ENCODE measurements at places on chromosomes 6 and 20.

GRCh38 chr6:133959667-133960368 lies 6.8 kb downstream of the TBPL1 start:
- DNase-seq, result no peak

DNA sequence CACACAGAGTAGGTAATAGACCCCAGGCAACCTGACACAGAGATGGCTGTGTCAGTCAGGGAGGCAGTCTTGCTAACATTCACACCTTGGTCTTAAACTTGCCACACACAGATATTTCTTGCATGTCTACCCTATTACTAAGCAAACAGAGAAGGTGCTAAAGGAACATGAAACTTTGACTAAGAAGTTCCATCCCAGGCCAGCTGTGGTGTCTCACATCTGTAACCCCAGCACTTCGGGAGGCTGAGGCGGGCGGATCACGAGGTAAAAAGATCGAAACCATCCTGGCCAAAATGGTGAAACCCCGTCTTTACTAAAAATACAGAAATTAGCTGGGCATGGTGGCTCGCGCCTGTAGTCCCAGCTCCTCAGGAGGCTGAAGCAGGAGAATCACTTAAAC lies 222.4 kb upstream of the JARID2 start:
- peak; percentile 16 for DNase-seq

DNA sequence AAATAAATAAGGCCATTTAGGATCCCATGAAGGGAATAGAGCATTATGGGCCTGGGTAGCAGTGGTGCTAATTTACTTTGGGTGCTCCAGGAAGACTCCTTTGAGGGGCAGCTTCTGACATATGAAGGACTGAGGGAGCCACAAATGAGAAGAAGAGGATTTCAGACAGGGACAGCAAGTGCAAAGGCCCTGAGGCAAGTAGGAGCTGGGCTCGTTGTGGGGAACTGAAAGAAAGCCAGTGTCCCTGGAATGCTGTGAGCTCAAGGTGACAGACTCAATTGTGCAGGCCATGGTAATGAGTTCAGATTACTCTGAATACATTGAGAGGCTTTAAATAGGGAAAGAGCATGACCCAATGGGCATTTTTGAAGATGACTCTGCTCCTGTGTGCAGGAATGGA lies 307.6 kb downstream of the TSHZ2 start:
- DNase-seq, result no peak

DNA sequence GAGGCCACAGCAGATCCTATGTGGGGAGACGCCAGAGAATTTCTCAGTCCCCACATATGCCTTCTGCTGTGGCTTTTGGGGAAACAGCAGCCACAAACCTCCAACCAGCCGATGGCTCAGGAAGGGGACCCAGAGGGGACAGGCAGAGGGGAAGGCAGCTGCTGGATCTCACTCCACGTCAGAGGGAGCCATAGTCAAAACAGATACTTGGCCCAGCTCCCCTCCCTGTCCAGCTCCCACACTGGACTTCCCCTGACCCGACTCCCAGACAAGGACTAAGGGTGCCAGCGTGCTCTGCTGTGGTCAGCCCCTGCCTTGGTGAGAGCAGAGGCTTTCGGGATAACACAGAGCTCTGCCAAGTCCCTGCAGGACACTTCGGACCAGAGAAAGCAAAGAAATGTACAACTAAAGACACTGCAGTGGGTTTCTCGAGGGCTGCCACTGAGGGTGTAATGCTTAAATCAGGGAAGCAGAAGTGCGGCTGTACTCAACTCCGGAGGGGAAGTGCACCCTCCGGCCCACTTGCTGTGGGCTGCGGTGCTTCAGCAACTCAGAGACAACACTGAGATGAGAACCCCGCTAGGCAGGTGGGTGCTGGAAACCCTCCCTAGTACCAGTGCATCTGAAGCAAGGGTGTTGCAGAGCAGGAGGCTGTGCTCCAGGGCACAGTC lies 47.2 kb downstream of the RRBP1 start:
- DNase-seq, result no peak

- DNase-seq, result no peak
Observed at GRCh38 chr6:36492621-36493020, 49.8 kb downstream of the KCTD20 start.

DNA sequence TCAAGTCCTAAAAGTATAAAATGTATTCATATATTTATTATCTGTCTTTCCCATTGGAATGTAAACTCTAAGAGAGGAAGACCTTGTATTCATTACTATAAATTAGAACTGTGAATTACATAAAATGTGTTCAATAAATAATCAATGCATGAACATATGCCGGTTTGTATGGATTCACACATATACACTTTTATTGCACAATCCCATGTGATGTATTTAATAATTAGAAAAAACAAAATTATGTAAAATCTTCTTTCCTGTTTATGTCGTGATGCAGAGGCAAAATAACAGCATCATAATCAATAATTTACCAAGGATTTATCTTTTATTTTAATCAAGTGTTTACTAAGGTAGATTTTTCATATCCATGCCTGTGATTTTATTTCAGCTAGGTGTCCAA lies 240.5 kb downstream of the KHDRBS2 start:
- no peak for DNase-seq

GRCh38 chr6:127585123-127585522 lies 8.1 kb downstream of the C6orf58 start:
- DNase-seq, result no peak

DNA sequence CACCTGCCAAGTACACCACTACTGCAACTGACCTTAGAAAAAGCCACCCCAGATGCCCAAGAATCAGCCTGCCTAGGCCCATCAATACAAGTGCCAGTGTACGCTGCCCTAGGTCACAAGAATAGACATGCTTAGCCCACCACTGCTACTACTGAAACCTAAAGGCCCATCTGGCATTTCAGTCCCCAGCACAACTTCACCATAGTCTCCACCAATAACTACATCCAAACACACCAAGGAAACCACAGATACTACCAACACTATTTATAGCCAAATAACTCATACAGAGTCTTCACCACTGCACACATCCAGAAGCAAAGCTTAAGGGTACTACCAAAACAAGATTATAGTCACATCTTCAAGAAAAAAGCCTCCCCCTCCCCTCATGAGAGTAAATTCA lies 28.2 kb downstream of the TREML4 start:
- DNase-seq, result no peak

DNA sequence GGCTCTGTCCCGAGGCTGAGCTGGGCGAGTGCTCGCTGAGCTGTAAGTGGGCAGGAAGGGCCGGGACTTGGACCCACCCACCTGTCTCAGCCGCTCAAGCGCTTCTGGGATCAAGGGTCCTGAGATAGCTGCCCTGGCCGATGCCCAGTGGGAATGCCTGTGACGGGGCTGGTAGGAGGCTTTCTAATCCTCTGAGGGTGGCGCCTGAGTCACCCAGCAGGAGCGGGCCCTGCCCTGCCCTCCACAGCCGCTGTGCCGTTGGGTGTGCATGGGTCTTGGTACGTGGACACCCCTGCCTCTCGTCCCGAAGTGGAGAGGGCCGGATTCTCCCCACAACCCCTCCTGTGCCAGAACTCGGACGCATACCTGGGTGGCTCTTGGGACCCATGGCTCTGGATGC lies 43.1 kb upstream of the GATA5 start:
- DNase-seq, result no peak

GRCh38 chr6:158647501-158647900 lies 2.4 kb upstream of the SYTL3 start:
- DNase-seq, result no peak

DNA sequence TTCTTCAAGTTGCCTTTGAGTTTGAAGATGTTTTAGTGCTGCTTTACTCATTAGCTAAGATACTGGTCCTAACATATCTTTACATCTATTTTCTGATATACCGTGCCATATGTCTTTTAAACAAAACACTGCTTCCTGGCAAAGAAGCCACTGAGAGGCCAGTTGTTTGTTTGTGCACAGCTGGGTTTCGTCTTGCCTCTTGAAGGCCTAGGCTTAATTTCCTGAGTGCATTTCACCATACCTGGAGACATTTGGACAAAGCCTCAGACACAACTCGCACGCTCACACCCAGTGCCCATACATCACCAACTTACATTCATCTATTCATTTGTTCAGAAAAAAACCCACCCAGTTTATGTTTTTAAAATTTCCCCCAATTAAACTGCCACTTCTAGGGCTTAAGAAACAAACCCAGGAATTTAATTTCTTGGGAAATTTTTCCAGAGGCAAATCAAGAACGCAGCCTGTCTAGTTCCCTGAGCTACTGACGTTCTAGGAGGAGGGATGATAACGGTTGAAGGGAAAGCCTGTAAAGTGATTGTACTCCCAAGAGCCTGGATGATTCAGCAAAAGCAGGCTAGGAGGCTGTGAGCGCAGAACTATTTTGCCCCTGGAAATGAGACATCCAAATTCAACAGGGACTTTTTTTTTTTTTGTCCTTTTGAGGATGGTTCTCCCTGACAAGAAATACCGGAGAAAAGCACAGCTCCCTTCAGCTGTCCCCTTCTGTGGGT lies 77.7 kb downstream of the OLIG3 start:
- no peak for DNase-seq

GRCh38 chr6:38959138-38959537 lies 89.4 kb upstream of the GLP1R start:
- no peak for DNase-seq

DNA sequence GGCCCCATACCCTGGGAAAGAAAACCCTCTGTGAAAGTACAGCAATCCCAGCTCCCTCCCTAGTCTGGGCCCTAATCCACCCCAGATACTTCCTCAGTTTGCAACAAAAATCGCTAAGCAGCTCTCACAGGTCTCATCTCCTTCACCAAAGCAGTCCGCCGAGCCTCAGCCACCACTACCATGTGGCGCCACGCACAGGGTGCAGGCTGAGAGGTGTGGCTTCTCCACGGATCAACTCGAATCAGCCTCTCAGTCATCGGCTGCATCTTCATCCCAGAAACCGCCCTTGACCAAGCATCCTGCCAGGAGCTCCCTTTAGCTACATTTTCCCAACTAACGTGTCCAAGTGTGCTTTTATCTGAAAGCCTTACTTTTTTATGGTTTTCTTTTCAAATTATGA lies 50.7 kb downstream of the ANKRD60 start:
- DNase-seq, result no peak

DNA sequence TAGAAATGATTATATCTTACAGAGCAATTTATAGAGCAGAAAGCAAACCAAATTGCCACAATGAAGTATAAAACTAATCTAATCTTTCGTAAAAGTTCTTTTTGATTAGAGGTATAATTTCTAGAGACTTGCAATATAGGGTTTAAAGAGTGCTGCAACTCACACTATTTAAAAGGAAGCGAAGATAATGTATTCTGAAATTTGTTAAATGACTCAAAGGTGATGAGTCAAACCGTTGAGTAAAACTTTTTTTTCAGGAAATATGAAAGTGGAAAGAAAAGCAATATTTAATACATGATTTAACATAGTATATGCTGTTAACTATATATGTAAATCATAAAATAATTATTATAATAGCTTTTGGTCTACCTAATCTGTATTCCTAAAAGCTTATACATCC lies 133.6 kb downstream of the SYNE1 start:
- DNase-seq, result no peak

- no peak for DNase-seq
Observed at GRCh38 chr6:3535033-3535775, 78.4 kb upstream of the SLC22A23 start.

- no peak for DNase-seq
Observed at GRCh38 chr6:163998496-163998895, 584.0 kb downstream of the QKI start.

- DNase-seq, result no peak
Observed at GRCh38 chr6:167235421-167236238, 55.5 kb upstream of the UNC93A start.

- no peak for DNase-seq
Observed at GRCh38 chr20:14775778-14776177, 438.4 kb upstream of the FLRT3 start.

GRCh38 chr6:168190646-168191443 lies 111.8 kb upstream of the FRMD1 start:
- no peak for DNase-seq

DNA sequence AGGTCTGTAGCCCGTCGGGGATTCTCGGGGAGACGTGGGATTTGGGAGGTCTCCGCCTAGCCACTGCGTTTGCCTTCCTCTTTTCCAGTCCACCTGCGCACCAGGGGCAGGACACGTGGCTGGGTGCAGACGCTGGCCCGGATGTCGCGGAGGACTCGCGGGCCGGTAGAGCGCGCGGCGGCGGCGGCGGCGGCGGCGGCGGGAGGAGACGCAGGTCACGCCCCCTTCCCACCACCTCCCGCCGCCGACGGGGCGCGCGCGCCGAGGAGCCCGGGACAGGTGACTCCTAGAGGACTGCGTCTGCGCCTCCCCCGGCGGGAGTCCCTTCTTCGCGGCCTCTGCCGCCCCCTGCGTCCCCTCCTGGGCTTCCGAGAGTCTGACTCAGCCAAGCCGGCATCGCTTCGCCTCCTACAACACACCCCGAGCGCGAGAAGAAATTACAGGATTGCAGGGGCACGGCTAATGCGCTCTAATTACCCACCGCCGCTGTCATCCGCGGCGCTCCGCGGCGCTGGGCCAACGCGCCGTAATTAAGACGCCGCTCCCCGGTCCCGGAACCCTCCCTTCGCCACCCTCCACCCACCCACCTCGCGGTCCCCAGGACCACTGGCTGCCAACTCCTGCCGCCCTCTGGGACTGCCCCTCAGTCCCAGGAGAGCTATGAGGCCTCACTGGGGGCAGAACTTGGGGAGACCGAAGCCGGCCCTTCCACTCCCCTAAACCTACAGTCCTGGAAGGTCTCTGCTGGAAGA lies 124.5 kb downstream of the MRPL14 start:
- peak; percentile 58 for DNase-seq

- DNase-seq, result no peak
Observed at GRCh38 chr6:44535446-44535845, 147.9 kb downstream of the CDC5L start.

DNA sequence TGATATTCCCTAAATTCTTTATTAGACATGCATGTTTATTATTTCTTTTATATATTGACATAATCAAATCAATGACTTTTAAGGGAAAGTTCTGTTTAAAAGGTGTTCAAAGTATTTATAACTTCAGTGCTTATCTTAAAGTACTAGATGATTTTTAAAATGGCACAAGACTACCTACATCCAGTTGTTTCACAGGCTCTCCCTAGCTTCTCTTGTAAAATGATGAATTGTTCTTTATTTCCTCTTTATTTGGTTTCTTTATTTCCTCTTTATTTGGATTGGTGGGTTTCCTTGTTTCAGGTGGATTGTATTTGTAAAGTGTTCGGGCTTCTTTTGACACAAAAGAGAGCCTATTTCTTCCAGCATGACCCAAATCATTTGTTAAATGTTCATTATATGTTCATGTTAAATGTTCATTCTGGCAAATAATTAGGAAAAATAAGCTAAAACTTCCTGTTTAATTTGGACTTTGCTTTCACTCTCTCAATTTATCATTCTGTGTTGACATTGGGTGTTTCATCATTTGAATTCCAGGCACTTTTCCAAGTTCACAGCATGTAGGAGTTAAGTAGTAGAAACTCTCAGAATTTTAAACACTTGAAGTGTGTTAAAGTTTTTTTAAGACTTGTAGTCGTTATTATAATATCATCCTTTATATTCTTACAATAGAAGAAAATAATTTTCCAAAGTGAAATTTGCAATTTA lies 24.6 kb downstream of the MLIP start:
- DNase-seq, result no peak

GRCh38 chr6:112332274-112332673 lies 14.9 kb upstream of the RFPL4B start:
- DNase-seq, result no peak

Measured in activated CD4-positive, alpha-beta T cell treated with anti-CD3 and anti-CD28 coated beads, Interleukin-2, amount 10 ng/mL, durations not matched to agents 7 days and 5 days (primary cell).